Thymus (tissue), 14 donors: ENCODE measurements at places on chromosomes 3 and 15. TPM values are rescaled to one million over a fixed set of nuclear protein-coding genes. Genes with fewer than 3 reads are reported as not detected.

The OSBPL10 gene
- 1.4 TPM for total RNA-seq

The TPRG1 gene
- 1.8 TPM for total RNA-seq

The LRRC2 gene
- total RNA-seq = 2.5 TPM

The DUOX1 gene
- 0.61 TPM for total RNA-seq

The CRYGS gene
- total RNA-seq = 3.1 TPM

The SLC51B gene
- total RNA-seq = not detected

The SPINT1 gene
- total RNA-seq = 9.2 TPM

The GHSR gene
- not detected for total RNA-seq

The ITIH4 gene
- 4.5 TPM for total RNA-seq

The ZNF620 gene
- 3.5 TPM for total RNA-seq

The PLSCR2 gene
- total RNA-seq = 0.28 TPM

The BCL6 gene
- 26.8 TPM for total RNA-seq

The MCTP2 gene
- 9.3 TPM for total RNA-seq

The KIF7 gene
- 2.7 TPM for total RNA-seq

The TUSC7 gene
- total RNA-seq = not detected

The NRROS gene
- total RNA-seq = 6.3 TPM

The COMMD2 gene
- 25.5 TPM for total RNA-seq

The LYZL4 gene
- 0.14 TPM for total RNA-seq

The MYD88 gene
- total RNA-seq = 15.1 TPM

The SCG5 gene
- 2.0 TPM for total RNA-seq

The MST1R gene
- total RNA-seq = 8.9 TPM

The STRC gene
- total RNA-seq = 0.05 TPM

The MUSTN1 gene
- total RNA-seq = 0.85 TPM

The CCRL2 gene
- total RNA-seq = 10.1 TPM

The ARID3B gene
- total RNA-seq = 5.8 TPM

The SERPINI2 gene
- 0.19 TPM for total RNA-seq

The DCUN1D1 gene
- 20.7 TPM for total RNA-seq

The GASK1A gene
- total RNA-seq = 1.5 TPM

The DHFR2 gene
- total RNA-seq = 8.0 TPM

The TRIM71 gene
- 0.09 TPM for total RNA-seq

The APOD gene
- total RNA-seq = 2.9 TPM

The SLC12A8 gene
- total RNA-seq = 0.94 TPM

The CSPG4 gene
- 1.5 TPM for total RNA-seq

The USF3 gene
- 9.3 TPM for total RNA-seq

The MUC20 gene
- 1.2 TPM for total RNA-seq

The MYL3 gene
- 0.19 TPM for total RNA-seq

The CADM2 gene
- 0.66 TPM for total RNA-seq

The CLDND1 gene
- 65.2 TPM for total RNA-seq

The NR2F2 gene
- total RNA-seq = 2.0 TPM

The SCN5A gene
- total RNA-seq = 0.05 TPM

The CTXN2 gene
- total RNA-seq = not detected

The PAQR5 gene
- 0.14 TPM for total RNA-seq

The WDR53 gene
- total RNA-seq = 13.4 TPM

The LCTL gene
- total RNA-seq = not detected

The OXTR gene
- total RNA-seq = 0.80 TPM

The IGSF11 gene
- total RNA-seq = 0.42 TPM

The MYRIP gene
- 0.28 TPM for total RNA-seq

The SLC9C1 gene
- 0.94 TPM for total RNA-seq

The ASB14 gene
- total RNA-seq = not detected

The STRIT1 gene
- total RNA-seq = not detected

The TF gene
- total RNA-seq = 1.9 TPM

The CRYBG3 gene
- total RNA-seq = 9.2 TPM

The ACAN gene
- 0.28 TPM for total RNA-seq

The BBS4 gene
- total RNA-seq = 15.7 TPM
